NCI-H1417 (cell line): ENCODE measurements at places on chromosomes 2 and 18.

GRCh38 chr2:218811382-218811781 lies 20.2 kb downstream of the PRKAG3 start:
- no peak for DNase-seq

GRCh38 chr2:204732019-204732418 lies 186.7 kb downstream of the PARD3B start:
- DNase-seq = no peak

DNA sequence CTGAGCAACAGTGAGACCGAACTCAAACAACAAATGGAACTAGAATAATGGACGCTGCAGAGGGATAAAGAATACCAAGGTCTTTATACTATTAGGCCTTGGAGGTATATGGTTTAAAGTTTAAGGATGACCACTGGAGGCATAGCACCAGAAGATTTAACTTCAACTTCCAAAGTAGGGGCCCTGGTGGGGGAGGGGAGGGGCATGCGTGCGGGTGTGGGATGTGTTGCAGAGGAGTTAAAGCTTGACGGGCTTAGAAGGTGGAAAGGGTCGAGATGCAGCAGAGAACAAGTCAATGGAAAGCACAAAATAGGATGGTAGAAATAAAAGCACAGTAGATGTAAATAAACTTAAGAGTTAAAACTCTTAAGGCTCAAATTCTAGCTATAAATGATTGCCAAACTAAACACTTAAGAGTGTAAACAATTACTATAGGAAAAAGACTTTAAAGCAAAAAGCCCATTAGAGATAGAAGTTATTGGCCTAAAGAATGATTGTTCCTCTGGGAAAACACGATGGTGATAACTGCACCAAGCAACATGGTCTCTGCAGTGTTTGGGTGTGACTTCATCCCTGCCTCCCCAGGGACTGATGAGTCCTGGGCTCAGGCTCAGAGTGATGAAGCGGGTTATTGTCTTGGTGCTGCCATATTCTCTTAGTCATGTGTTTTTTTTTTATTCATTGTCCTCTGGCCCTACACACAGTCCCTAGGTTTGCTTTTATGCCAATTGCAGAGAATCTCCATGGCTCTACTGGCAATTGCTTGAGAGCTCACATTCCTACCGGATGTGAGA lies 13.0 kb downstream of the RRM2 start:
- peak; percentile 53 for DNase-seq

GRCh38 chr2:11347403-11347959 lies 3.0 kb upstream of the ROCK2 start:
- no peak for DNase-seq

GRCh38 chr2:110948027-110948674 lies 172.6 kb upstream of the BCL2L11 start:
- DNase-seq = peak; percentile 41
